Vagina (tissue), 2 donors: ENCODE measurements at places on chromosomes 11 and 22. TPM values are rescaled to one million over a fixed set of nuclear protein-coding genes. Genes with fewer than 3 reads are reported as not detected.

The LAYN gene
- 22.3 TPM for total RNA-seq

The RFPL1 gene
- not detected for total RNA-seq

DNA sequence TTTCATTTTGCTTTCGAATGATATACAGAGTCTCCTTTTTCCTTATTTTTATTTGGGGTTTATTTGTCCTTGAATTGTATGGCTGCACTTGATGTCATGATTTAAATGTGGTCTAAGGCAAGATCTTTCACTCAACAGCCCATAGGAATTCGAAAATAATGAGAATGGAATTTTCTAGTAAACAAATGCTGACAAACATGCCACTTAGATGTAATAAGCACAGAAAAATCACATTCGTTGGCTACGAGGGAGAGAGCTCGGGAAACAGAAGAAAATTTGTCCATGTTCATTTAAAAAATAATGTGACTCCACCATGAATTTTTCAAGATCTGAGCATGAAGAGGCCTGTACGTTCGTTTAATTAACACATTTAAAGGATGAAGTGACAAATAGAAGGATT lies 73.0 kb downstream of the BLID start:
- DNase-seq: no peak

- no peak for DNase-seq
Measured at GRCh38 chr11:134915212-134915611, 503.2 kb upstream of the B3GAT1 start.

- DNase-seq: no peak
Measured at GRCh38 chr11:122097419-122098001, 18.5 kb downstream of the BLID start.

DNA sequence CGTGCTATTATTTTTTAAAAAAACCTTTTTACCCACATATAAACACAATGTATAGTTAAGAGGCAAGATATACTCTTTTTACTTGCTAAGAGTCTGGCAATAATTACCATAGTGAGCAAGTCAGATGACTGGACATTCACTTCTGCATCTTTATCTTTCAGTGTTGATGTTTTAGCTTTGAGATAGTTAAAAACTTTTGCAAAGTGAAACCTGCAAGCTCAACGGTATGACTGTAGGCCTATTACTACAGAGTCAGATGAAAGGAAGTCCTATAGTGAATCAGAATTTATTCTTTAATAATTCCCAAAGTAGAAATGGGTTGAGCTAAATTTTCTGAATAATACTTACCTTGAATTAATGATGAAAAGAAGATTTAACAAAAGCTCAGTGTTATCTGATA lies 236.7 kb upstream of the CCDC90B start:
- DNase-seq: no peak

DNA sequence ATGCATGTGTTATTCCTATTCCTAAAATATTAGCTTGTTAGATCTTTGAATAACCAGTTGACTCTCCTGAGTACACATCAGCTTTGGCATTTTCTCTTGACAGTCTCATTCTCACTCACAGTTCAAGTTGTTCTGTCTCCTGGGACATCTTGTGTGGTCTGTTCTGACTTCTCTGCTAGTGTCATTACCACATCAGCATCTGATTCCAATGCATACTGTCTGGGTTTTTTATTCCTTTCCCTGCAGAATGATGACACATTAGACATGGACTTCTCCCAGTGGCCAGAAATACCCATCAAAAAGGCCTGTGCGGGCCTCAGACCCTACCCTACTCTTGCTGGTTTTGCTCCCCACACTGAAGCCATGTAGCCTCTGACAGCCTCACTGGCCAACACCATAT lies 2.7 kb downstream of the ZNF74 start:
- peak; percentile 52 for DNase-seq

- DNase-seq: no peak
Measured at GRCh38 chr22:43882122-43882767, 9.6 kb downstream of the PNPLA5 start.

DNA sequence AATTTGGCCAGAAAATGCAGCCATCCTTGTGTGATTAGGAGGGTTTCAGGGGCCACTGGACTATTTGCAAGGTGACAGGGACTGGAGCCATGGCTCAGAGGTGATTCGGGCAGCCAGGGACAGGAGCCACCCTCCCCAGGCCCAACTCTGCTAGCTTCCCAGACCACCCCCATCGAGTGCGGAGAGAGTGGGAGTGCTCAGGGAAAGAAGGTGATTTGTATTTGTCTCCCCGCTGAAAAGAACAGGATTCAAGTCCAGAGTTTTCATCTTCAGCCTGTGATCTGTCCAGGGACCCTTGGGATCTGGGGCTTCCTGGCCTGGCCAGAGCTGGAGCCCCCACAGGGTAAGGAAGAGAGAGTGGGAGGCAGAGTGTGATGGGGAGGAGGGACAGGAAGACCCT lies 22.4 kb upstream of the TEF start:
- DNase-seq: no peak

GRCh38 chr11:71282581-71283351 lies 30.4 kb upstream of the SHANK2 start:
- DNase-seq: peak; percentile 71

DNA sequence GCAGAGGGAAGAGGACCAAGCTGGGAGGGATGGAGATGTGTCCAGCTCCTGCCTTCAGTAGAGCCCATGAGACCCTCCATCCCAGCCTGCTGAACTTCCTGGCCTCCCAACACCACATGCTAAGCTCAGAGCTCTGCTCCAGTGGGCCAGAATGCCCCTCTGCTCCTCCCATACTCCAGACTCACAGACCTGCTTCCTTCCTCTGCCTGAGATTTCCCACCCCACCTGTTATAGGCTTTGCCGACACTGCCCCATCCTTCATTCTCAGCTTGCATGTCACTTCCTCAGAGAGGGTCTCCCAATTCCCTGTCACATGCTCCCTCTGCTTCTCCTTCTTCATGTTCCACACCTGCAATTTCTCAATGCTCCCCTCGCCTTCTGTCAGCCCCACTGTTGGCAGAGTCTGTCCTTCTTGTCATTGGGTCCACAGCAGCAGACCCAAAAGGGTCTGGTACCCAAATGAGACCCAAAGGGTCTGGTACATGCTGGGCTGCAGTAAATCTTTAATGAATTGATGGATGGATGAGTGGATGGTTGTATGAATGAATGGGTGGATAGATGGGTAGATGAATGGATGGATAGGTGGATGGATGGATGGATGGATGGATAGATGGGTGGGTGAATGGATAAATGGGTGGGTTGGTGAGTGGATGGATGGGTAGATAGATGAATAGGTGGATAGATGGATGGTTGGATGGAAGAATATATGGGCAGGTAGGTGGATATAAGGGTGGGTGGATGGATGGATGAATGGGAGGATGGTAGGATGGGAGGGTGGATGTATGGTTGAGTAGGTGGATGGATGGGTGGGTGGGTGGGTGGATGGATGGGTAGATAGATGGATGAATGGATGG lies 105.3 kb upstream of the FGF3 start:
- DNase-seq: no peak

- no peak for DNase-seq
Measured at GRCh38 chr11:130260080-130260627, 54.6 kb downstream of the ZBTB44 start.

DNA sequence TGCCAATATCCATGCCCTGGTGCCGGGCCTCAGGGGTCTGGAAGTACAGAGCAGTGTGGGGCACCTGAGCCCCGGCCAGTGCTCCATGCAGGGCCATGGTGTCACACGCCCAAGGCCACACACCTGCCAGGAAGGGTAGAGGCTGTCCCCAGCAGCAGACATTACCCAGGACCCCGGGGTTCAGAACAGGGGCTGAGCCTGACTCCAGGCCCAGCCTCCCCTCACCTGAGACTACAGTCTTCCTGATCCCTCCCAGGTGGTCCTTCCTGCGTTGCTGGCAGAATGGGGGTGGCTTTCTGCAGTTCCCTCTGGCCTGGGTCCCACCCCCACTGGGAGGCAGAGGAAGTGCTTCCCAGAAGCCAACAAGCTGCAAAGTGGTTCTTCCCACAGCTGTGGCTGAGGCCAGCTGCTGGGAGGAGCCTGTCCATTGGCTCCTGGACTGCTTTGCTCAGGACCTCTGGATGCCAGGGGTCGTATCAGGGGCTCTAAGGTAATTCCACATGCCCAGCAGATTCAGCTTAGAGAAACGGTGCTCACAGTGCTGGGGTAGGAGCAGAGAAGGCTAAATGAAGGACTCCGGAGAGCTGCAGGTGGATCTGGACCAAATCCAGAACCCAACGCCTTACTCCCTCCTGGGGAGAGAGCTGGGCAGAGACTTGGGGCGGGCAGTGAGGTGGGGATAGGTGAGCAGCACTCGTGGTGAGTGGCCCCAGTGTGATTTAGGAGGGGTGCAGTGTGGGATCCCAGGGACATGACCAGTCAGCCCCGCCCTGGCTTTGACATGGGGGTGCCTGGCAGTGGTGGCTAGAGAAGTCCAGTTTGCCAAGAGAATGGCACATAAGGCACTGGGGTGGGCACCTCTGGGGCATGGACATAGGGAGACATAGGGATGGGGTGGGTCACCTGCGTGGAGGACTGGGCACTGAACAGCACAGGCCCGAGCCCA lies 12.6 kb downstream of the TCIRG1 start:
- no peak for DNase-seq

- no peak for DNase-seq
Measured at GRCh38 chr11:95138448-95138847, 48.8 kb downstream of the ENDOD1 start.

DNA sequence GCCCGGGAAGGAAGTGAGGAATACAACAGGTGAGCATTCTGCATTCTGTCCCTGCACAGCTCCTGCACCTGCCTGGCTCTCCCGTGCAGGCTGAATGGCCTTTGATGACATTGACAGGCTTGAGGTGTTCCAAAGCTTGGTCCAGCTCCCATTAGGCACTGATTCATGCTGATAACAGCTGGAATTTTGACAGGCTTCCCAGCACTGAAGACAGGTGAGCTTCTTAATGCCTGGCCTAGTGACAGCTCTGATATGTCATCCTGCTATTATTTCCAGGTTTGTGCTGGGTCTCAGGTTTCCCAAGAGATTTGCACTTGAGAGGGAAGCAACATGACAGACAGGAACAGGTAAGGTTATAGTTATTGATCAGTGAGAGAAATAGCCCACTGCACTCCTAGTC lies 58.0 kb upstream of the MTNR1B start:
- DNase-seq: no peak
